Stimulated activated CD4-positive, alpha-beta T cell treated with anti-CD3 and anti-CD28 coated beads, TNF-alpha, amount 100 ng/mL, for 24 hours (primary cell): ENCODE measurements at places on chromosomes 16 and 17.

- no peak for DNase-seq
Measured at GRCh38 chr17:65848751-65849150, 287.3 kb upstream of the AXIN2 start.

DNA sequence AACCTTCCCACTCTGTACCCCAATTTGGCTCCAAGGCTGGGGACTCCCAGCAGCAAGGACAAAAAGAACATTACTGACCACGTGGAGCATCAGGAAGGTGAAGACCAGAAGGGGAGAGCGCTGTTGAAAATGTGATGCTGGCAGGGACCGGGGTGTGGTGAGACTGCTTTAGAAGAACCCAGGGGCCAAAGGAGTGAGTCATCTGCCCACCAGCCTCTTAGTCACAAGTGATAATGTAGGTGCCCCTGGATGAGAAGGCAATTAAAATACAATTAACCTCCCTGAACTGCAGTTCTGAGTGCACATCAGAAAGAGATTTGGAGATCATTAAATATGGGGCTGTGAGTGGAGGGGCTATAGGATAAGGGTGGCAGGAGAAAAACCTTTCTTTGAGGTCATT, 366.6 kb upstream of the CCL2 start:
- DNase-seq: no peak

GRCh38 chr17:4594931-4595684, 10.8 kb downstream of the SMTNL2 start:
- no peak for DNase-seq

DNA sequence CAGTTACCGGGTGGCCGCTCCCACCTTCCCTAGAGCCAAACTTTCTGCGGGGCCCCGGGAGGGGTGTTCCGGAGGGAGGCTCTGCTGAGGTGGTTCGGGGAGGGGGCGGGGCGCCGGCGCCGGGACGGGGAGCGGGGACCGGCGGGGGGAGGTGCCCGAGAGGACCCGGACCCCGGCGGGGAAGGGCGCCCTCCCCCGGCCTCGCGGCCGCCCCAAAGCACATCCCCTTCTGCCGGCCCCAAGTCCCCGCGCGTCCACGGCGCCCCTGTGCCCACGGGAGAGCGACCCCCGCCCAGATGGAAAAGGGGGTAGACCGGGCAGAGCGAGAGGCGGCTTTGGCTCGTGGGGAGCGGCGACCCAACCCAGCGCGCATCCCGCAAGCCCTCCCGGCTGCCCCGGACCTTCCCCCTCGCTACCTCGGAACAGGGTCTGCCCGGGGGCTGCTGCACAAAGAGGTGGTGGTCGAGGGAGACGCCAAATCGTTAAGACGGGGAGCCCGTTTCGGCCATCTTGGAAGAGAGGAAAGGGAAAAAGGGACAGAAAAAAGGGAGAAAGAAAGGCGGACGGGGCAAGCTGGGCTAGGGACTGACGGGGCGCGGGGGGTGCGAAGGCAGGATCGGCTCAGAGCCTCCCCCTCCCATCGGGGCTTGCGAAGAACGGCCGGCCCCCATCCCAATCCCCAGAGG, 530 bp downstream of the PCGF2 start:
- DNase-seq: no peak

- no peak for DNase-seq
Measured at GRCh38 chr16:84281074-84281473, 13.6 kb upstream of the WFDC1 start.

- DNase-seq: no peak
Measured at GRCh38 chr17:77061669-77062068, 79.1 kb upstream of the SEC14L1 start.

DNA sequence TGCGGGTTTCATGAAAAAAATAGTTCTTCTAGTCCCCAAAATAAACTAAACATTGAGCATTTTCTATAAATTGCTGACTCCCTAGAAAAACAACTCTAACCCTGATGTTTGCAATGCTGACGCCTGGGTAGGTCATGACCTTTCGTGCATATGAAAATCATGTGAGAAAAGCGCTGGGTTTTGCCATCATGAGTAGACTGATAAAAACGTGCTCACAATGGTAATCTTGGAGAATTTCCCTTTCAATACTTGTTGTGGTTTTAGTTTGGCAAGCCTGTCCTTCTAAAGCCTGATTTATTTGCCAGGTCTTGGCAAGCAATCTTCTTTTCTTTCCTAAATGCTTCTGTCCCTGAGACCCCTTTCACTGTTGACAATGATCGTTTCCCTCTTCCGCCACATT, 4.0 kb upstream of the CLEC10A start:
- no peak for DNase-seq

GRCh38 chr16:66746682-66747081, 4.7 kb downstream of the DYNC1LI2 start:
- no peak for DNase-seq

- DNase-seq: no peak
Measured at GRCh38 chr16:49115956-49116355, 165.7 kb downstream of the CBLN1 start.
